ENCODE measurements at places on chromosomes 3 and 15.

GRCh38 chr3:170154569-170155143, 26.9 kb downstream of the PHC3 start:
- DNase-seq, result no peak

DNA sequence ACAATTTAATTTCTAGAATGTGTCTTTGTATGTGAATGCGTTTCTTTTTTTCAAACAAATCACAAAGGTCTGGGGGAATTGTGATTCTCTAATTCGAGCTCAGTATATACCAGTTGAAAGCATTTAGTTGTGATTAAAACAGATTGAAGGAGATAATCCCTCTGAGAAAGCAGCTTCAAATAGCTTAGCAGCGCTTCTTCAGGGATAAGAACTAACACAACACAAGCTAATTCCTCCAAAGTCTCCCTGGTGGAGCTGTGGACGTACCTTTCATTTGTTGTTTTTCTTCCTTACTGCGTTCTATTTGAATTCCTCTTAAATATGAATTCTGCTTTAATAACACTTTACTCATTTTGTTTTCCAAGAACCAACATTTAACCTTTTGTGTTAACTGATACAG, 286.7 kb downstream of the ROBO2 start:
- no peak for DNase-seq

DNA sequence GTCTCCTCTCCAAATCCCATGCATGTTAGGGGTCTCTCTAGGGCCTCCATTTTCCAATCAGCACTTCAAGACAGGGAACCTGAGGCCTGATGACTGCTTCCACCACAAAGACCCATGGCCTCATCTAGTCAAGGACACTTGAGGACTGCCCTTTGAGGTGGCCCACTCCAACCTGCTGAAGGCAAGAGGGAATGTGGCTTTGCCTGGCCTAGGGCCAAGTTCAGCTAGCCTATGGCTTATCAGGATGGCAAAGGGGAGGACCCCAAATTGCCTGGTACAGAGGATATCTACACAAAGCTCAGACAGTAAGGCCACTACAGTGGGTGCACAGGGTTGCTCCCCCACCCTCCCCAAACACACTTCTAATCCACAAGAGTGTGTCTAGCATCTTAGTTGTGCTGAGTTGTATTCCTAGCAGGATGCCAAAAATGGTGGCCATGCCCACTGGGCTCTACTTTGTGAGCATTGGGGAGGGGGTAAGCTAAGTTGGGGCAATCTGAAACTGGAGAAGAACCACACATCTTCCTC, 10.0 kb upstream of the GRAMD2A start:
- no peak for DNase-seq

- DNase-seq, result no peak
These were observed 50.6 kb downstream of the CMSS1 start for GRCh38 chr3:99868311-99868646.

- DNase-seq, result no peak
These were observed 59.5 kb downstream of the CPA3 start for GRCh38 chr3:148924562-148924961.

DNA sequence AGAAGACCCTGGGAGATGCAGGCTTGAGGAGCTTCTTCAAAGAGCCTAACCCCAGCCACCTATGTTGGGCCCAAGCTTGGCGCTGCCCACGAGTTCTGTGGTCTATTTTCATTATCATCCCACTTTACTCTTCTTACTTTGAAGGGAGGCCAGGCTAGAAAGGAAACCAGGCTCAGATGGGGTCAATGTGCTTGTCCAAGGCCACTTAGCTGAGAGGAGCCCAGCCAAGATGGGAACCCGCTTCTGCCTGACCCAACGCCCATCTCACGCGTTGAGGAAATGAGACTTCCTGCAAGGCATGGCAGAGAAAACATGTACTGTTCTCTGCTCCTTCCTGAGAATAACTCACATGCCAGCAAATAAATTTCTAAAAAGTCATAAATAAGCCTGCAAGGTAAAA, 486.3 kb upstream of the PROK2 start:
- no peak for DNase-seq

- DNase-seq, result no peak
These were observed 556 bp downstream of the PEX5L start for GRCh38 chr3:180036092-180036670.

GRCh38 chr15:41182266-41182665, 48.3 kb downstream of the EXD1 start:
- DNase-seq, result no peak

GRCh38 chr3:127865941-127866340, 43.6 kb upstream of the MGLL start:
- no peak for DNase-seq
